Activated naive CD8-positive, alpha-beta T cell treated with anti-CD3 and anti-CD28 coated beads, Interleukin-2, amount 50 U/mL, for 16 hours (primary cell): ENCODE measurements at places on chromosomes 5 and 9.

GRCh38 chr9:35333551-35333950 lies 156.4 kb upstream of the RUSC2 start:
- DNase-seq, result no peak

- no peak for DNase-seq
These were observed 707 bp downstream of the RMND5B start for GRCh38 chr5:178131446-178131996.

GRCh38 chr5:20972419-20972925 lies 984.5 kb upstream of the CDH18 start:
- DNase-seq, result no peak

- DNase-seq, result no peak
These were observed 35.1 kb downstream of the FAM13B start for GRCh38 chr5:137997726-137998213.

- DNase-seq, result no peak
These were observed 256.9 kb upstream of the COX7C start for GRCh38 chr5:86360801-86361200.

- no peak for DNase-seq
These were observed 33.3 kb upstream of the RAD23B start for GRCh38 chr9:107249665-107250285.
